ENCODE measurements at places on chromosomes 7 and 10. TPM values are rescaled to one million over a fixed set of nuclear protein-coding genes. Genes with fewer than 3 reads are reported as not detected.

- DNase-seq = no peak
These were observed 24.8 kb upstream of the TECTB start for GRCh38 chr10:112258407-112258806.

GRCh38 chr10:30813872-30814481 lies 184.4 kb upstream of the LYZL2 start:
- DNase-seq = peak; percentile 68

GRCh38 chr7:118472581-118472980 lies 248.1 kb downstream of the ANKRD7 start:
- no peak for DNase-seq

DNA sequence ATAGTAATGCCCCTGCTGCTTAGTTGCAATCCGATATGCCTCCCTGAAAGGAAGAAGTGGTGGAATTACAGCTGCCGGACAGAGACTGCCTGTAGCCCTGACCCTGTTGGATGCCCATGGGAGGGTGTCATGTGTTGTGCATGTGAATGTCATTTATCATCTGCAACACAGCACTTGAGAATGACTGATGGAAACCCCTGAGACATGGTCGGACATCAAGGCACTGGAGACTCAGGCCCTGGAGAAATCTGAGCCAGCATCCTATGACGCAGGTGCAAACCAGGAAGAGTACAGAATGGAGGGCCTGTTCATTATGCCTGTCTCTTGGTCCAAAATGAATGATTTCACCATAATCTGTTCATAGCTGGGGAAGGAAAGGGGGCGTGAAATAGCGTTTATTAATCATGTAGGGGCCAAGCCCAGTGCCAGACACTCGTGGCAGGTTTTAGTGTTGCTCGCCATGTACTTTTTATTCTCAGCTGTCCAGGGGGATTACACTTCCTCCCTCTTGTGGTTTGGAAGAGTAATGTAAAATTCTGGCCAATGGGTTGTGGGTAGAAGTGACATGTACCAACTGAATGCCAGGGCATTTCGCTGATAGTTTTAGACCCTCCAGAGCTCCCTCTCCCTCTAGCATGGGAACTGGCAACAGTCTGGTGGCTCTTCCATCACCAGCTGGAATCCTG lies 23.0 kb upstream of the LEP start:
- DNase-seq = no peak

DNA sequence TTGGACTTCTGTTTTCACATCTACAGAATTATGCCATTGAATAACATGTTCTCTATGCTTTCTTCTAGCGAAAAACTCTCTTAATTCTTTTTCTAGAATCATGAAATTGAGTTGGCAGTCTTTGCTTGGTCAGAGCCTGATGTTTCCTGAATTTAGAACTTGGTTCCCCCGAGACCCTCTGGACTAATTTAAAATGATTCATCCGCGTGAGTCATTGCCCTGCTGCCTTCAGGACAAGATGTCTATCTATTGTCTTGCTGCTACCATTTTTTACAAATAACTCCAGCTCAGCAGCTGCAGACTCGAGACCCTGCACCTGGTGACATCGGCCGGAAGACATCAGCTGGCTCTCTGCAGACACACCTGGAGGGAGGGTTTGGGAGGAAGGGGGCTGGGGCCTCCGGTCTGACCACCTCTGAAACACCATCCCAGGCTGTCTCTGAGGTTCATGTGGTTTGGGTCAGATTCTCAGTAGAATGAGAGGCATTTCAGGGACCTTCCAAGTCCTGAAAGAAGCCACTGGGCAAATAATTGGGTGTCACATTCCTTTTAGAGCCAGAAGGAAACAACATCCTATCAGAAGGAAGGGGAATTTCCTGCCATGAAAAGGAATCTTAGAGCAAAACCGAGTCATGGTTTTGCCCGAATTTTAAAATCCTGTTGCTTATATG lies 20.9 kb upstream of the KLF6 start:
- DNase-seq = peak; percentile 92

DNA sequence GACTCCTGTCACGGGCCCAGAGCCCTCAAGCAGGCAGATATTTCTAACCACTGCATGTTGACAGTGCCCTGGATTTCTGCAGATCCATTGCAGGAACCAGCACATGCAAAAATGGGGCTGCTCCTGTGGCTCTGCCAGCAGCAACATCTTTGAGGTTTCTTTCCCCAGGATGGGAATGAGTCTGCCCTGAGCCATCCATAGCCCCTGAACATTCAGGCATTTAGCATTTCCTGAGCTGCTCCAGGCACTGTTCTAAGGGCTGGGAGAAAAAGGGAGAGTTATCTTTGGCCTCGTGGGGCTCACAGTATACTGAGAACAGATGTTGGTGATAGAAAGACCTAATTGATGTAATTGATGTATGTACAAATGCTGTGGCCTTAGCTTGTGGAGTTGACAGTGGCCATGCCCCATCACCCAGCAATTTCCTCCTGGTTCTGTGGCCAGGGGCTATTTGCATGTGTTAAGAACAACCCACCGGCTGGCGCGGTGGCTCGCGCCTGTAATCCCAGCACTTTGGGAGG lies 66.0 kb upstream of the LRRC4 start:
- no peak for DNase-seq

- no peak for DNase-seq
These were observed 4.2 kb upstream of the HOXA10 start for GRCh38 chr7:27178366-27178765.

DNA sequence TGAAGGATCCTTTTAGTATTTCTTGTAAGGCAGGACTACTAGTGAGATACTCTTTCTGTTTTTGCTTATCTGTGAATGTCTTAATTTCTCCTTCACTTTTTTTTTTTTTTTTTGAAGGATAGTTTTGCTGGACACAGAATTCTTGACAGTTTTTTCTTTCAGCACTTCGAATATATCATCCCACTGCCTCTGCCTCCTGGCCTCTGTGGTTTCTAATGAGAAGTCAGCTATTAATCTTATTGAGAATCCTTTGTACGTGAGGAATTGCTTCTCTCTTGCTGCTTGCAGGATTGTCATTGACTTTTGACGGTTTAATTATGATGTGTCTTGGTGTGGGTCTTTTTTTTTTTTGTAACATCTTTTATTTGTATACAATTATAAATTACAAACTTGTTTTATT lies 12.6 kb upstream of the WAC start:
- DNase-seq = no peak

- DNase-seq = no peak
These were observed 121.7 kb upstream of the SVIL start for GRCh38 chr10:29756451-29756850.

- peak; percentile 43 for DNase-seq
These were observed 166.8 kb downstream of the SUGCT start for GRCh38 chr7:40301486-40302068.

- DNase-seq = peak; percentile 46
These were observed 93.4 kb downstream of the AVL9 start for GRCh38 chr7:32588657-32589056.

- peak; percentile 30 for DNase-seq
These were observed 15.6 kb downstream of the HIBADH start for GRCh38 chr7:27647046-27647445.

- no peak for DNase-seq
These were observed 51.6 kb downstream of the FAM204A start for GRCh38 chr10:118290471-118290995.

DNA sequence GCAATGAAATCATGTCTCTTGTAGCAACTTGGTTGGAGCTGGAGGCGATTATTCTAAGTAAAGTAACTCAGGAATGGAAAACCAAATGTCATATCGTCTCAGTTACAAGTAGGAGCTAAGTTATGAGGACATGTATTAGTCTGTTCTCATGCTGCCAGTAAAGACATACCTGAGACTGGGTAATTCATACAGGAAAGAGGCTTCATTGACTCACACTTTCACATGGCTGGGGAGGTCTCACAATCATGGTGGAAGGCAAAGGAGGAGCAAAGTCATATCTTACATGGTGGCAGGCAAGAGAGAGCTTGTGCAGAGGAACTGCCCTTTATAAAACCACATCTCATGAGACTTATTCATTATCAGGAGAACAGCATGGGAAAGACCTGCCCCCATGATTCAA lies 370.1 kb upstream of the PRKCQ start:
- DNase-seq = no peak

- DNase-seq = no peak
These were observed 141.9 kb downstream of the GRM3 start for GRCh38 chr7:86785641-86786040.

DNA sequence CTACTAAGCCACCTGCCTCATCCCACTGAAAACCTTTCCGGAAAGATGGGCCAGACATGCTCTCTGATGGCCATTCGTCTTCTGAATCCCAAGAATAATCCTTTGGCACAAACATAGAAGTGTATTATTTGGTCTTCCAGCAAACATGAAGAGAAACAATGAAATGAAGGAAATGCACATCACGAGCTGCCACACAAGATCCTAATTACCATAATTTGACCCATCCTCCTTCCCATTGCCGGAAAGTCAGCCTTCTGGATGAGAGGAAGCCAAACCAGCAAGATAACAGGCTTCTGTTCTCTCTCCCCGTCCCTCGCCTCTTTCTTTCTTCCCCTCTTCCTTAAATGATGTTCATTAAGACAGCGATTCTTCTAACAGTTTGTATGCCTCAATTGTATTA lies 218.9 kb upstream of the KMT2E start:
- DNase-seq = no peak

DNA sequence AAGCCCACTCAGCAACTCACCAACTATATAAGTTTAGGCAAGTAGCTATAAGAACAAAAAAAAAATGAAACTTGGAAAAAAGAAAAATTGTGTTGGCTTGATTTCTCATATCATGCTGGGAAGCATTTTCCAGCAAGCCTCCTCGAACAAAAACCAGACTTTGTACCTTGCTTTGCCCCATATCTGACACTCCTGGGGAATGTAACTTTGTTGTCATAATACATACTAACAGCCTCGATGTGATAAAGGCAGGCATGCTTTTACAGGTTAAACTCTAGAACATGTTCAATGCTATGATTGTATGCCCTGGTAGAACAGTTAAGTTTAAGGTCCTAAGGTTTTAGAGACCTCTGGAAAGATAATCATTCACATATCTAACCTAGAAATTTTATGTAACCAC lies 11.6 kb downstream of the CFAP43 start:
- no peak for DNase-seq

- no peak for DNase-seq
These were observed 300.9 kb upstream of the C7orf33 start for GRCh38 chr7:148289630-148290029.

DNA sequence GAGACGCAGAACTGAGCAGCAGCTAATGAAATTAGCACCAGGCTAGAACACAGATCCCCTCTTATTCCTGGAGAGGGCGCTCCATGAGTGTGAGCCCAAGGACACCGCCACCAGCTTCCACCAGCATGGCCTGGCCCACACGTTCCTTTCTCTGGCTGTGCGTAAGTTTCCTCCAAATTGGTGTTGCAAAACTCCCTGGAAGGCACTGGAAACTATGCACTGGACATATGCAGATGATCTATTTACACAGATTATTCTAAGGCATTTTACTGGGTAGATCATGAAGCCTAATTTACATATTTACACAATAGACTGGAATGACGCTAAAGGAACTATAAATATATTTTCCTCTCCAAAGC lies 455.6 kb upstream of the FOXK1 start:
- DNase-seq = no peak

GRCh38 chr10:80421707-80422536 lies 13.6 kb downstream of the PRXL2A start:
- DNase-seq = no peak

GRCh38 chr7:49860293-49860692 lies 86.9 kb downstream of the VWC2 start:
- DNase-seq = no peak

DNA sequence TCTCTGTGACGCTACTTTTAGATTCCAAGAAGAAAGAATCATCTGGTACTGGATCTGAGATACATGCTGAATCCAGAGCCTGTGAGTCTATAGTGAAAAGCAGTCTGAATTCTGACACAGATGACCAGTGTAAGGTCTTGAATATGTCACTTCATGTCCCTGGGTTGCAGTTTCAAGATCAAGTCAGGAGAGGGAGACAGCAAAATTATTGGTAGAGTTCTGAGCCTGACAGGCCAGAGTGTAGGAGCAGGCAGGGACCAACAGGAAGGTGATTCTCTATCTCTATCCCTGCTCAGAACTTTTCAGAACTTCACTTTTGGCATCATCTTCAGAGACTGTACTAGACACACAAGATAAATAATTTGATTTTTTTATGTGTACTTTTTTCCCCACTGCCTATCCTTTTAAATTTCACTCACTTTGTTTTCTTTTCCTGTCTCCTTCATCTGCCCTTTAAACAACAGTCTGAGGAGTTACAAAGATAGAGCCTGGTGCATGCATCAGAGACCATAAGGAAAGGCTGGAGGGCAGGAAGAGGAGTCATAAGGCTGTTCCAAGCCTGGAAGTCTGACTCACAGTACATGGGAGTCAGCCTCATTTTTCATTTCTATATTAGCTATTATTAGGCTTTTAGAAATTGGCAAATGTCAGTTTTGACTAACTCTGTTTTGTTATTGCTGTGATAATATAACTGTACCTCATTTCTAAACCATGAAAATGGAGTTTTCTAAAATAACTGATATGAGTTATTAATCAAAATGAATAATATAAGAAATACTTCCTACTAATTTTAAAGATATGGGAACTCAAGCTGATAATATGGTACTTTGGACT lies 120.2 kb upstream of the TMEM229A start:
- DNase-seq = peak; percentile 34

GRCh38 chr7:15464667-15465121 lies 97.1 kb downstream of the AGMO start:
- DNase-seq = peak; percentile 26

GRCh38 chr10:130369645-130370381 lies 233.6 kb downstream of the GLRX3 start:
- DNase-seq = no peak

The KIAA1217 gene
- 12.5 TPM for total RNA-seq

The HYCC1 gene
- total RNA-seq = 264 TPM

The CYP2C8 gene
- total RNA-seq = not detected

The NUDT5 gene
- 28.5 TPM for total RNA-seq

The HOXA9 gene
- not detected for total RNA-seq

The RNF148 gene
- 0.63 TPM for total RNA-seq

The ACTA2 gene
- 73.5 TPM for total RNA-seq

The ERVW-1 gene
- total RNA-seq = not detected

The RPP38 gene
- total RNA-seq = 11.4 TPM
